Stimulated activated CD4-positive, alpha-beta T cell treated with anti-CD3 and anti-CD28 coated beads, Interleukin-12 subunit alpha, Interleukin-12 subunit beta, amount 100 ng/mL, for 48 hours (primary cell): ENCODE measurements at places on chromosomes 2 and 18.

DNA sequence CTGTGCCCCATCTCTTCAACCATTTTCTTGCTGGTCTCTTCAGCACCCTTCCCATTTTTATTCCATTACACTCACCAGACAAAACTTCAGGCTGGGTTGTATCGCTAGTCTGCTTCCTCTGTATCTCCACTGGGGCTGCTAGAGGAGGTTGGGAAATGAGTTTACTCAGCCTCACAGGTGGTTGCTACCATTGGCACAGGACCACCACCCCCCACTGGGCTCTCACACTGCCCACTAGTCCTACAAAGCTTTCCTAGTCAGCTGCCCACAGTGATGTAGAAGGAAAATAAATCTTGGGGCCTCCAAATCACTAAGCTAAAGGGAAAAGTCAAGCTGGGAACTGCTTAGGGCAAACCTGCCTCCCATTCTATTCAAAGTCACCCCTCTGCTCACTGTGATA, 12.3 kb upstream of the IL1B start:
- DNase-seq, result no peak

DNA sequence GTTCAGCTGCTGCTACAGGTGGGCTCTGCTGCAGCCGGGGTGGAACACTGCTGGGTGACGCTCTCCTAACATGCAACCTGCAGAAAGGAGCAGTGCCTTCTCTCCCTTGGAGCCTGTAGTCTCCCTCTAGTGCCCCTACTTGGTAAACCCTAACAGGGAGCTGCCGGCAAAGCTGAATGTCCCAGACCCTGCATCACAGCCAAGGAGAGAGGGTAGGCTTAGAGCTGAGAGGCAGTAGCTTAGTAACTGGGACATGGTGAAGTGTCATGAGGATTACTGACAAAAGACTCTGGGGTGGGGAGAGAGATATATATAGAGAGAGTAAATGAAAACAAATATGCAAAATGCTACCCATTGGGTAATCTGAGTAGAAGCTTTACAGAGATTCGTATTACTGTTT, 9.9 kb downstream of the NCAPH start:
- DNase-seq, result no peak

GRCh38 chr2:120966510-120967254, 231.0 kb downstream of the GLI2 start:
- DNase-seq, result no peak

DNA sequence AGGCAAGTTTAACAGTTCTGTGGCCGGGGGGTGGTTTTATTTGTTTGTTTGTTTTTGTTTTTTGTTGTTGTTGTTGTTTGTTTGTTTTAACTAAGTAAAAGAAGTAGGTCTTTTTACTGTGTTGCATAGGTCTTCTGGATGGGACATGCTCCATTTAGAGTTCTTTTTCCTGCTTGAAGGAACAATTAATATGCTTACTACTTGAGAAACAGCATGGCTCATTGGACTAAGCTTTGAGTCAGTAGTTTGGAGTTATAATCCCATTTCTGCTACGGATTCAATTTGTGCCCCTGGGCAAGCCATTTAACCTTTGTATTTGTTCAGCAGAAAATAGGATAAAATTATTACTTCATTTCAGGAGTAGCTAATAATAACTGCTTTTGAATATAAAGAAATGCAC, 8.7 kb upstream of the ACVR2A start:
- no peak for DNase-seq
